ENCODE measurements at places on chromosomes 6 and 20. TPM values are rescaled to one million over a fixed set of nuclear protein-coding genes. Genes with fewer than 3 reads are reported as not detected.

- DNase-seq, result no peak
Measured at GRCh38 chr6:134835993-134836392, 113.9 kb downstream of the ALDH8A1 start.

ILRUN gene
- 114 TPM for total RNA-seq

GRCh38 chr6:43702534-43703440 is 15.2 kb upstream of the MRPS18A start:
- DNase-seq, result peak; percentile 98

COL9A3 gene
- total RNA-seq, result 5.7 TPM
